8988T (cell line): ENCODE measurements at places on chromosomes 3 and 15.

DNA sequence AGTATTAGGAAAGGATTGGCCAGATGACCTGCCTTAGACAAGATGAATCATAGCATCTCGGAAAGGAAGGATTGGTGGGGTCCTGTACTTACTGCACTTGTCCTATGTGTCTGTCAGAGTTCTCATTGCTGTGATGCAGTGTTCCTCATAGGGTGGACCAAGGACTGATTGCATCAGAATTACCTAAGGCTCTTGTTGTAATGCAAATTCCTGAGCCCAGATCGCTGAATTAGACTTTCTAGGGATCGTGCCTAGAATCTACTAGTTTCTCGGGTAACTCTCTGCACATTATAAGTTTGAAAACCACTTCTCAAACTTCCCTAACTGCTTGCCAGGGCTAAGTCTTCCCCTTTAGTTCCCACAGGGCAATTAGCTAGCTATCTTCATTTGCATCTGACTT lies 74.9 kb upstream of the SKOR1 start:
- DNase-seq: no peak

DNA sequence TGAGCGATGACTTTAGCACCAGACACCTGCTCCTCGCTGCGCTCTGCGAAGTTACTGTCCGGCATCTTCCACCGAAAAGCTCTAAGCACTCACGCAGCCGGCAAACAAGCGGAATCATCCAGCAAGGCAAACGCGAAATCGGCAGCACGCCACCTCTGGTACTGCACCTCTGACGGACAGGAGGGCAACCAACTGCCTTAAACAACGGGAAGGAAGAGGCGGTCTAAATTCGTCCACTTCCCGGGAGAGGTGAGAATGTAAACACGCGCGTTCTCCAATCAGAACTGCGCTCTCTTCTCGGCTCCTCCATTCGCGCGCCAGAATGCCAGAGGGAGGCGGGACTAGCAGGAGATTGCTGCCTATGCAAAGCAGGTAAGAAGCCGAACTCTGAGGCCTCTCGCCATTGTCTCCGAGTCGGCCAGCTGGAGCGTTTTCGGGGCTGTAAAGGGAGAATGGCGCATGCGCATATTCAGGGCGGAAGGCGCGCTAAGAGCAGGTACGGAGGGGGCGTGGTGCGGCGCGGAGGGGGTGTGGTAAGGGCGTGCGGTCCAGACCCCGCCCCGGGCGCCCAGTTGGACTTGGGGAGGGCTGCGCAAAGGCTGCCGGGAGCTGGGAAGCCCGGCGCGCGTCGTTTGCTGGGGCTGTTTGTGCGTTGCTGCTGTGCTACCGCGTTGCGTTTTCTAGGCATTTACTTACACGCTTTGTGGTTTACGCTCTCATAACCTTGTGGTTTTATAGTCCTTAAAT lies at the start of the genes BTD and HACL1:
BTD (plus strand) TSS at position 347 of the 747 bp plus-strand sequence. CDS start 33,695 bp downstream, outside the sequence.
HACL1 (minus strand) TSS at position 171 of the 747 bp plus-strand sequence; CDS start at position 65, 106 bp downstream.
- peak; percentile 63 for DNase-seq

DNA sequence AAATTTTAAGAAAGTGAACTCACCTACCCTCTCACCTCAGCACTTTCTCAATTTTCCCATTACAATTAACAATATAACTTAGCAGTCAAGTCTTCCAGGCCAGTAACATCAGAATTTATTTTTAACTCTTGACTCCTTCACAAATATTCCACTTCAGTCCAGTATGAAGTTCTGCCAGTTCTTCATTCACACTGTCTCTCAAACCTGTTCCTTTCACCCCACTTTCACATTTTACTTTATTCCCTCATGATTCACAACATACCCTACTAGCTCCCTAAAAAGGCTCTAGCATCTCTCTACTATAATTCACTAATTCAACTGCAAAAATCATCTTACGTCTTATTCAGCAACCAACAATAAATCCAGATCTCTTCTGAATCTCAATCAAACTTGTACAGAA lies 3.8 kb downstream of the GSK3B start:
- no peak for DNase-seq

GRCh38 chr3:169091196-169091823 lies 572.2 kb downstream of the MECOM start:
- no peak for DNase-seq

DNA sequence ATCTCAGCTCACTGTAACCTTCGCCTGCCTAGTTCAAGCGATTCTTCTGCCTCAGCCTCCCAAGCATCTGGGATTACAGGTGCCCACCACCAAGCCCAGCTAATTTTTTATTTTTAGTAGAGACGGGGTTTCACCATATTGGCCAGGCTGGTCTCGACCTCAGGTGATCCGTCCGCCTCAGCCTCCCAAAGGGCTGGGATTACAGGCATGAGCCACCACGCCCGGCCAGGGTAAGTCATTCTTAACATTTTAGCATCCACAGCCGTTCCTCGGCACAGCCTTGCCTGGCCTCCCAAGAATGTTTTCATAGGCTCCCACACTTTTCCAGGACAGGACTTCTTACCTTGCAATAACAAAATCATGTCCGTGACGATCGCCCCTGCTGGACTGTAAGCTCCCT lies 8.7 kb upstream of the EPHB3 start:
- no peak for DNase-seq

DNA sequence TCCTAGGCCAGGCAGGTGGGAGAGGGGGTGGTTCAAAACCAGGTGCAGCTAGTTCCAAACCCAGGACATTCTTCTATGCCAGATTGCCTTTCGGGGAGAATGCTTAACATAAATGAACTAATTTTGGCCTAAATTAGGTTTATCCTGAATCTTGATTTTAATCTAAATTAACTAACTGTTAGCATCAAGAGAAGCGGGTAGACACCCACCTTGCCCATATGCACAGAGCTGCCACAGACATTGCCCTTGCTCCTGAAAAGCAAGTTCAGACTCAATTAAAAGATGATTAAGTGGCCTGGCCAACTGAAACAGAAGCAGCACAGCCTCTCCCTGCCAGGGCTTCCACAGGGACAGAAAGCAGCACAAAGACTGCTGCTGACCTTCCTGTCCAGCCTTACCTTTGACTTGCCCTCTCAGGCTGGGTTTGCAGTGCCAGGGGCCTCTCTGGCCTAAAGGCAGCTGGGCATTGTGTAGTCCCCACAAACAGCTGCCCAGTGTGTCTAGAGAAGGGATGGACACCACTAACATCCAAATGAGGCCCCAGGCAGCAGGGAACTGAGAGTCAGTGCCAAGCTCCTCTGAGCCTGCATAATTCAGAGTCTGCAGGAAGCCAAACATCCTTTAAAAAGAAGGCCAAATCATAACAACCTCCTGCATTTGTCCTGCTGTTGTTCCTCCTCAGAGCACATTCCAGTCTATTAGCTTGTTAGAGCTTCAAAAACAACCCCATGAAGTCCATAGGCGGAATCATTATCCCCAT lies 15.4 kb upstream of the OXTR start:
- no peak for DNase-seq

DNA sequence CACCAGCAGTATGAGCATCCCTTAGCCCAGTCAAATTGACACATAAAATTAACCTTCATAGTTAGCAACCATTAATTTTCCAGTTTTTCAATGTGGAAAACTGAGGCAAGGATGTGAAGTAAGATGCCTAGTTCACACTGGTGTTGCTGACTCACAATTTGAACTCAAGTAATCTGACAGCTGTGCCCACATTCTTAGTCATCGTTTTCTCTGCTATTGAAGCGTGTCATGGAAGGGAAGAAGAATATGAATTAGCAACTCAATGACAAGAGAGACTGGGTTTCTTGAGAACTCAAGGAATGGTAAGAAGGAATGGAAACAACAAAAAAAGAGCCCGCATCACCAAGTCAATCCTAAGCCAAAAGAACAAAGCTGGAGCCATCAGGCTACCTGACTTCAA lies 261.4 kb downstream of the EPHA3 start:
- no peak for DNase-seq

DNA sequence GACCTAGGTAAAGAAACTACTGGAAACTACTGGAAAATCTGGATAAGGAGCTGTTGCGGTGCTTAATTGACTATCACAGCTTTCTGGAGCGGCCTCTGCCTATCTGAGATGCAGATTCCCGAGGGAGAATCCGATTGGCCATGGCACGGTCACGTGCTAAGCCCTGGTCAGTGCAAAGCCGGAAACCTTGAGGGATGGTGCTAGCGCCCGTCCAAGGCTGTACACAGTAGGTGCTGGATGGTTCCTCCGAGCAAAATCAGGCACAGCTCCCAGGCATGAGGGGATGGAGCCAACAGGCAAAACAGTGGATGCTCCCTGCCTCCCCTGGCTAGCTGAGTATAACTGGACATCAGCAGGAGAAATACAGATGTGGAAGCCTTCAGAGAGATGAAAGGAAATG lies 238.7 kb upstream of the HES1 start:
- no peak for DNase-seq

DNA sequence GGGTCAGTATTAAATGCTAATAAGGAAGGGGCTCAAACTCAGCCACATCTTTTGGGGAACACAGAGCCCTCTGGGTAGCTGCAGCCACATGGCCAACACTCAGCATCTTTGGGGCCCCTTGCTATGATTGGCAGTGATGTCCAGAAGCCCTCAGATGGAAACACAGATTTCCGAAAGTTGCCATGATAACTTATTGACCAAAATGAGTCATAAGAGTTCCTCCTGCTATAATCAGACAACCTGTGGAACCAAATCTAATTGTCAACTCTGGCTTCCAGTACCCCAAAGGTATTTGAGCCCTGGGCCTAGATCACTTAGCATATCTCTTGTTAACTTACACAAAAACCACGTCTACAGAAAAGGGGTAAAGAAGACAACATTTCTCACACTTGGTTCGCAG lies 392.2 kb downstream of the KCNH8 start:
- no peak for DNase-seq

- DNase-seq: no peak
These were observed 57.2 kb downstream of the CHSY1 start for GRCh38 chr15:101194546-101195125.

DNA sequence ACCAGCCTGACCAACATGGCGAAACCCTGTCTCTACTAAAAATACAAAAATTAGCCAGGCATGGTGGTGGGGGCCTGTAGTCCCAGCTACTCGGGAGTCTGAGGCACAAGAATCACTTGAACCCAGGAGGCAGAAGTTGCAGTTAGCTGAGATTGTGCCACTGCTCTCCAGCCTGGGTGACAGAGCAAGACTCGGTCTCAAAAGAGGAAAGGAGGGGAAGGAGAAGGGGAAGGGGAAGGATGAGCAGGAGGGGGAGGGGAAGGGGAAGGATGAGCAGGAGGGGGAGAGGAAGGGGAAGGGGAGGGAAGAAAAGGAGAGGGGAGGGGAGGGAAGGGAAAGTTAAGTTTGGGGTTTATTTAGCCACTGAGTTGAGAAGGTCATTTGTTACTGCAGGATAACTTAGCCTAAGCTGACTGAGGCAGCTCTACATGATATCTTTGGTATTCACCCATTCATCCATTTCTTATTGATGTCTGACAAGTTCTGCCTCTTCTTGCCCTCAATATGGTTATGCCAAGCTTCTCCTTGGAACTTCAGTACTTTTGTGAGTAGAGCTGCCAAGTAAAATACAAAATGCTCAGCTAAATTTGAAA lies 15.9 kb upstream of the ABHD2 start:
- DNase-seq: no peak

GRCh38 chr3:97981886-97982285 lies 9.7 kb upstream of the RIOX2 start:
- DNase-seq: no peak

DNA sequence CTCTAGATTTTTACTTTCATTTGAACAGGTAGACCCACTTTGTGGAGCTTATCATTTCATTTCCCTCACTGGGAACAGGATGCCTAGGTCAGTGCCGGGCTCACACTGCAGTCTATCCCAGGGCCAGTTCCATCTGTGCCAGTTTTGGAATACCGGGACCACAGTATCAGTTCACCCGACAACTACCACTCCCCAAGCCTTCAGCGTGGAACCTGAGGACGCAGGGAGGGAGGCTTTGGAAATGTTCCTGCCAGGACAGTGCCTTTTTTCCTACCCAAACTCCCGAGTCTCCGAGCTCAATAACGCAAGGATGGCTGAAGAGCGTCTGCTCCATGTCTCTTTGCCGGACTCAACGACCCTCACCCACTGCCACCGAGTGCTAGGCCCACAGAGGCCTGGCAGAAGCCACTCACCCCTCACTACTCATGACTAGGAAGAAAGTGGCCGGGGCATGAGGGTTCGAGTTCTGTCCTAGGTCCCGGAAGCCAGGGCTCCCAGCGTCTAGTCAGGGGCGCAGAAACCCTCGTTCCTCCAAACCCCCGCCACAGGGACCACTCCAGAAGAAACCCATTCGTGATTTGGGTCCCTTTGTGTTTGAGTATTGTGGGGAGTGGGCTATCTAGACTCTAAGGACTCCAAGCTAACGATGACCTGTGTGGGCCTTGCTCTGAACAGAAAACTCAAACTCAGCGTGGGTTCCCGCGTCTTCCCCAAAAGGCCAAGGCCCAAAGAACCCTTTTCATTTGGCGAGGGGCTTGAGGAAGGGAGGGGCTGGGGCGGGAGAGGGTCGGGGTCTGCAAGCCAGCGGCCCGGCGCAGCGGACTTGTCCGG lies 11.4 kb downstream of the ZIC1 start:
- no peak for DNase-seq

DNA sequence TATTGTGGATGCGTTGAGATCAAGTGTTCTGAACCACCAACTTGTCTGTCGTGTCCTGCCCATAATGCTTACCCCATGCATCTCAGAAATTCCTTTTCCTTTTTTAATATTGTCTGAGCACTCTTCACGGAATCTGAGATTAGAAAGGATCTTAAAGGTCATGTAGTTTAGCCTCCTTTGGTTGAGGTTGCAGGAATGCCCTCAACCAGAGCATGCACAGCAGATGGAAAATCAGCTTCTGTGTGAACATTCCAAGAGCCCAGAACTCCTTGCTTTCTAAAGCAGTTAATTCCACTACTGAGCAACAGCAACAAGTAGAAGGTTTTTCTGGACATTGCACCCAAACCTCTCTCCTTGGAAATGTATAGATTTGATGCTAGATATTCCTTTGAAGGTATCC lies 153.7 kb downstream of the TPRG1 start:
- DNase-seq: no peak

GRCh38 chr3:10738688-10739372 lies 77.2 kb upstream of the SLC6A11 start:
- DNase-seq: no peak

- DNase-seq: no peak
These were observed 2.4 kb downstream of the CCNDBP1 start for GRCh38 chr15:43187544-43188155.

GRCh38 chr3:47013231-47013630 lies 33.8 kb downstream of the NBEAL2 start:
- DNase-seq: no peak

DNA sequence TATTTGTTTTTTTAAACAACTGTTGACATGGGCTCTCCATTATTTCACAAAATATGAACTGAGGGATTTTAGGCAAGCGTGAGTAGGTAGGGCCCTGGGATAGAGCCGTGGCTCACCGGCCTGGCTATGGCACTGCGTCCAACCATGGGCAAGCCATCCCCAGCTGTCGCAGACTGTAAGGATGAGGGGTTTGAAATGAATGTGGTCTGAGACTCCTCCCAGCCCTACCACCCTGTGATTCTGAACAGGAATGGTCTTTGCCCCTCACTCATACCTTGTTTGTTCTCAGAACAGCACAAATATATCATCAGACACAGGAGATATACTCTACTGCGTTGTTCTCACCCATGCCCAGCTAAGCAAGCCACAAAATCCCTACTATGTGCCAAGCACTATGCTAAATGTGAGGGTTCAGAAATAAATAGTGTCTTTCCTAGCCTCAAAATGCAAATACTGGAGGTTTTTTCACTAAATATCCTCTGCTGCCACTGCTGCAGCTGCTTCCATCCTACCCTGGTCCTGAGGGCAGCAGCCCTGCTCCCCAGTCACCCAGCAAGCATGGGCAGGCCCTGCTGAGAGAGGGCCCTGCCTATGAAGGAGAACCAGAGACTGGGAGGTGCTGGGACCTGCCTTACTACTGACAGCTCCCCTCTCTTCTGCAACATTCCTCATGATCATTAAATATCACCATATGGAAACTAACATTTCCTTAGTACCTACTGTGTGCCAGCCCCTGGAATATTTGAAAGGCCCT lies 102.8 kb downstream of the XXYLT1 start:
- DNase-seq: no peak

- DNase-seq: no peak
These were observed 179.4 kb upstream of the DPH6 start for GRCh38 chr15:35725353-35725752.
